ENCODE measurements at places on chromosomes 2 and 18.

GRCh38 chr18:53686965-53687364 lies 537.5 kb downstream of the MBD2 start:
- DNase-seq: no peak

DNA sequence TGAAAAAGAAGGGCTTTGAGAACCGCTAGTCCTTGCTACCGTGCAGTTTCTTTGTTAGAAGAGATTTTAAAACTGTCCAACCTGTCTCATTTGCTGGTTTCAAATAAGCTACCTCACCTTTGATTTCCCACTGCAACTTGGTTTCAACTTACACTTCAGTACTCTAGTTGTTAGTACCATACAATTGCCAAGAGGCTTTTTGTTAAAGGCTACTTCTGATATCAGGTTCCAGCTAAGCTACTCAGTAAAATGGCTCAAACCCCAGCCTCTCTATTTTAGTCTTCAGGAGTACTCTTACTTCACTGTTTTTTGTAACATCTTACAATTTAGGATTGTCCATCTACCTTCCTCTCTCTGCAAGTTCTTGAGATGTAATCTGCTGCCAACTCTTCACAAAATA lies 91.6 kb downstream of the INO80D start:
- DNase-seq: no peak

- DNase-seq: no peak
These were observed 72.6 kb downstream of the ALK start for GRCh38 chr2:29848566-29849310.

DNA sequence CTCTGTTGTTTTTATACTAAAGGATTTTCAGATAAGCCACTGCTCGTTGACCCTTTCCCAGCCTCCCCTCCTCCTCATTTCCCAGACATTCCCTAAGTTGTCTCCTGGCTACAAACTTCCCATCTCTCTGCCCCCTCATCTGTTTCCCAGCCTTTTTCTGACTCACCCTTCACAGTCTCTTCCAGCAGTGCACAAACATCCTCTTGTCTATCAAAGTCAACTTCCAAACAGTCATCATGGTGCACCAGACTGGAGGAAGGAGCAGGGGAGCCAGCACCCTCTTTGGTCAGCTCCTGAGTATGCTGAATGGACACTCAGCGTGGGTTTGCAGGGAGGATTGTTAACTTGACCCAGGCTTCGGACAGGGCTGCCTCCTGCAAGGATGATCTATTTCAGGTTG lies 26.6 kb upstream of the SPRED2 start:
- DNase-seq: no peak

DNA sequence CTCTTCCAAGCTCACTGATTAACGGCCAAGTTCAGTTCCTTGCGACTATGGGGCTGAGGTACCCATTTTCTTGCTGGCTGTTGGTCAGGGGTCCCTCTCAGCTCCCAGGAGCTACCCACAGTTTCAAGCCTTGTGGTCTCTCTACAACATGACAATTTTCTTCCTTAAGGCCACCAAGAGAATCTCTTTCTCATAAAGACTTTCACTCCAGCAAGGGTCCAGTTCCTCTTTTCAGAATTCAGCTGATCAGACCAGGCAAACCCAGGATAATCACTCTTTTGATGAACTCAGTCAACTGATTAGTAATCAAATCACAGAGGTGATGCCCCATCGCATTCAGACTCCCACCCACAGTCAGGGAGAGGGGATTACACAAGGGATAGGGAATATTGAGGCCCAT lies 129.7 kb downstream of the IRS1 start:
- DNase-seq: no peak

DNA sequence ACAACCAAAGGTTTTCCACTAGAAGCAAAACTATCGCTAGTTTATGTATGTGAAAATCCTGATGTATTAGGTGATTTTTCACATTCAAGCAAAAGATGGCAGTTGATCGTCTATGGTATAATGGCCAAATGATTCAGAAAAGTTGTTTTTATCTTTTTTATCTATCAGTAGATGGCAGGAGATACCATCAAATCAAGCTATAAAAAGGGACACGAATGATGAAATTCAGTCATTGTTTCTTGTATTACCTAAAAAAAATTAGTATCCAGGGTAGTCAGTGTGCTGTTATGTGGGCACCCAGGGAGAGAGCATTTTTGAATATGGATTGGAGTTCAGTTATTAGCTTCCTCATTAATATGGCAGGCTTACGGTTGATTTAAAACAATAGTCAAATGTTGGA lies 22.9 kb upstream of the CAVIN2 start:
- DNase-seq: peak; percentile 31

- no peak for DNase-seq
These were observed 167.5 kb downstream of the TWIST2 start for GRCh38 chr2:239015218-239015900.

- no peak for DNase-seq
These were observed 962 bp downstream of the TANK start for GRCh38 chr2:161161074-161161706.

- no peak for DNase-seq
These were observed 103.5 kb downstream of the ADD2 start for GRCh38 chr2:70664525-70664924.
